Vein endothelial cell (primary cell): ENCODE measurements at places on chromosomes 6 and 20. TPM values are rescaled to one million over a fixed set of nuclear protein-coding genes. Genes with fewer than 3 reads are reported as not detected.

The SLC22A16 gene
- total RNA-seq, result not detected in 2 replicates

The TUBB2A gene
- total RNA-seq, result 56.8 and 69.6 TPM in 2 replicates

The TRIM38 gene
- 9.1 and 11.8 TPM in 2 replicates for total RNA-seq

The GJA10 gene
- not detected in 2 replicates for total RNA-seq

The SAMD5 gene
- 1.3 and 8.8 TPM in 2 replicates for total RNA-seq

The MCCD1 gene
- not detected in 2 replicates for total RNA-seq

The HTR1E gene
- not detected in 2 replicates for total RNA-seq
